WTC11 (cell line): ENCODE measurements at places on chromosomes 11 and 22. TPM values are rescaled to one million over a fixed set of nuclear protein-coding genes. Genes with fewer than 3 reads are reported as not detected.

The CTNND1 gene
- total RNA-seq = 164 to 165 TPM (median 164 TPM) in 3 replicates

The CHADL gene
- 1.2 to 1.7 TPM (median 1.5 TPM) in 3 replicates for total RNA-seq

The PRR5L gene
- total RNA-seq = 3.9 to 4.6 TPM (median 4.0 TPM) in 3 replicates

The IL10RA gene
- total RNA-seq = 0.41 to 0.74 TPM (median 0.71 TPM) in 3 replicates

The F2 gene
- total RNA-seq = 0.50 to 0.82 TPM (median 0.73 TPM) in 3 replicates

The FJX1 gene
- total RNA-seq = 8.3 to 12.0 TPM (median 11.0 TPM) in 3 replicates

The POU2F3 gene
- total RNA-seq = 0.37 to 0.78 TPM (median 0.61 TPM) in 3 replicates

The POLDIP3 gene
- total RNA-seq = 73.2 to 88.7 TPM (median 82.1 TPM) in 3 replicates

The APOL2 gene
- total RNA-seq = 11.2 to 12.5 TPM (median 12.4 TPM) in 3 replicates
